Nephron progenitor cell (in vitro differentiated cells): ENCODE measurements at places on chromosomes 2 and 18.

DNA sequence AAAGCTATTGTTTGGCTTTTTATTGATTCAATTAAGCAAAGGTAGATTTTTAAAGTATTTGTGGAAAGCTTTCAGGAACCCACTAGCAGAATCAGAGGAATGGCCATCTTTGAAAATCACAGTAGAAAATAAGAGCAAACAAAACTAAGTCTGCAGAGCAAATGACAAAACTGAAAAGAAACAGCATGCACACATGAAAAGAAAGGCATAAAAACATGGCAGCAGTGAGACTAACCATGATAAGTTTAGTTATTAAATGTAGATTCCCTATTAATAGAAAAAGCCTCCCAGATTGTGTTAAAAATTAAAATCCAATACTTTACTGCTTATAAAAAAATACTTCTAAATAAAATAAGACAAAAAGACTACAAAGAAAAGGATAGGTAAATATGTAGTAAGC lies 9.1 kb upstream of the TLK1 start:
- H3K36me3 ChIP-seq: no peaks in the 10 kb centered on the region
- no peak for DNase-seq
- no peaks in the 10 kb centered on the region for H3K4me1 ChIP-seq
- no peak overlapping the region for H3K27ac ChIP-seq
- H3K4me3 ChIP-seq: no peak overlapping the region
- H3K27me3 ChIP-seq: peaks cover 6% of the 10 kb centered on the region

DNA sequence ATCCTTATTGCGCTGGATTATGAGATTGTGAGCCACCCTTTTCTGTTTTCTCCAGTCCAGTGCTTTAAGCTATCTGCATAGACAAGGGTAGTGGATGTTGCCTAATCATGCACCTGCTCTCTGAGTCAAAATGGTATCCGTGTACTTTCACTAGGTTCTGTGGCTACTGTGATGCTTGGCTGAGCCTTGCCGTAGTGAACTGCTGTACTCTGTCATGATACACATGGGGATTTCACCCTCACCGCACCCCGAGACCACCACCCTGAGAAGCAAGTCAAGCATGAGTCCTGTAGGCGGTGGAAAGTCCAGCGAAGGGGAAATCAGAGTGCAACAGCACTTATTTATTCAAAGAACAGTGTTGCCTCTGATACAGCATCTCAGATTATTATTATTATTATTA lies 55.0 kb downstream of the ARHGAP25 start:
- H3K27ac ChIP-seq: no peak overlapping the region
- H3K4me1 ChIP-seq: peaks cover 5% of the 10 kb centered on the region
- H3K36me3 ChIP-seq: no peaks in the 10 kb centered on the region
- no peak overlapping the region for H3K4me3 ChIP-seq
- peaks cover 10% of the 10 kb centered on the region for H3K27me3 ChIP-seq
- DNase-seq: no peak

DNA sequence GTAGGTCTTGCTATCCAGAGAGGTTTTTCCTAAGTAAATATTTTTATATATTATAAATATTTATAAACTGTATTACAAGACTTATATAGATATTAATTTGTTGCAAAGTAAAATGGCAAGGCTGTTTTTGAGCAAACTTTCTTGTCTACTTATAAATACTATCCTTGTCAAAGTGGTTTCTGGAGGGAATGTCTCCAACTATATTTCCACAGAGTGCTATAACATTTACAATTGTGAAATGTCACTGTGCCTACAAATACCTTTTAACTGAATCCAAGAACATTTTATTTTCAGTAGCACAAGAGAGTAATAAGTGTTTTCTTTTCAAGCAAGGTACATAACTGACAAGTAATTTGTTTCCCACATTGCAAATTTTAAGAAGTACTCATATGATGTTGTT lies 256.8 kb downstream of the ZNF385B start:
- no peak overlapping the region for H3K27ac ChIP-seq
- no peaks in the 10 kb centered on the region for H3K27me3 ChIP-seq
- no peak overlapping the region for H3K4me3 ChIP-seq
- no peak for DNase-seq

- H3K4me3 ChIP-seq: no peak overlapping the region
- peaks cover 6% of the 10 kb centered on the region for H3K4me1 ChIP-seq
- H3K36me3 ChIP-seq: peaks cover 4% of the 10 kb centered on the region
- DNase-seq: no peak
- peaks cover 8% of the 10 kb centered on the region for H3K27me3 ChIP-seq
- H3K27ac ChIP-seq: no peak overlapping the region
Measured at GRCh38 chr18:11269257-11269656, 119.9 kb upstream of the PIEZO2 start.

- no peak overlapping the region for H3K4me3 ChIP-seq
- peaks cover 4% of the 10 kb centered on the region for H3K27me3 ChIP-seq
- no peaks in the 10 kb centered on the region for H3K36me3 ChIP-seq
- H3K27ac ChIP-seq: no peak overlapping the region
Measured at GRCh38 chr2:69977186-69977585, 15.8 kb upstream of the ASPRV1 start.

DNA sequence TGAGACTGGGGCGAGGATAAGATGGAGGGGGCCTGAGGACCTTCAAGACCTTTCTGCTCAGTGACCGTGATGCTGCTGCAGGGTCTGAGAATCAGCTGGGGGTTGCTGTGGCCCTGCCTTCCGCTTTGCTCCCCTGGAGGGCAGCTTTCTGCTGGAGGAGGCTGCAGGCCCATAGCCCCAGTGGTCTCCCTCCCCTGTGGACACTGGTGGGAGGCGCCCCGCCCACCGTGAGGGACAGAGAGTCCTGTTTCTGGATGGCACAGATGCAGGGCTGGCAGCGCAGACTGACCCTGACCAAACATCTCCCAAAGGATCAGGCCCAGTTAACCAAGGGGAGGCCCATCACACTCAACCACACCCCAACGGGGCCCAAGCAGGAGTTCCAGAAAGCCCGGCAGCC lies 42.8 kb downstream of the PLB1 start:
- H3K36me3 ChIP-seq: no peaks in the 10 kb centered on the region
- H3K4me1 ChIP-seq: peaks cover 8% of the 10 kb centered on the region
- H3K27me3 ChIP-seq: peaks cover 11% of the 10 kb centered on the region
- no peak overlapping the region for H3K4me3 ChIP-seq
